GM23248 (cell line): ENCODE measurements at places on chromosomes 4 and X.

DNA sequence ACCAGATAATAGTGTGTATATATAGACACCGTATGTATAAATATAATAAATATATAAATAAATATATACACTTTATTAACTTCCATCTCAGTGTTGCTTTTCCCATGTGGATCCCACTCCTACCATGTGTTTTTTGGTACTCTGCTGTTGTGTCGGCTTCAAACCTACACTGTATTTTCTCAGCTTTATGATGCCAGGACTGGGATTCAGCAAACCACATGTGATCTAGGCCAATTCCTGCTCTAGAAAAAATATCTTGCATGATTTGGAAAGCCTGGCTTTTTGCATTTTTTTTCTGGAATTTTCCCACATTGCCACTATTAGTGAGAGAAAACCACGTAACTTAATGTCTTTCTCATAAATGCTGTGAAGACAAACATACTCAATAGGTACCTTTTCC, 55.8 kb downstream of the POLR2B start:
- DNase-seq = no peak

- no peak for DNase-seq
Measured at GRCh38 chr4:179664430-179665027, 2222.3 kb upstream of the AGA start.

GRCh38 chrX:155819525-155819924, 61.6 kb upstream of the VAMP7 start:
- peak; percentile 3 for DNase-seq

GRCh38 chr4:139554642-139554892, 1.5 kb downstream of the SETD7 start:
- DNase-seq = no peak

DNA sequence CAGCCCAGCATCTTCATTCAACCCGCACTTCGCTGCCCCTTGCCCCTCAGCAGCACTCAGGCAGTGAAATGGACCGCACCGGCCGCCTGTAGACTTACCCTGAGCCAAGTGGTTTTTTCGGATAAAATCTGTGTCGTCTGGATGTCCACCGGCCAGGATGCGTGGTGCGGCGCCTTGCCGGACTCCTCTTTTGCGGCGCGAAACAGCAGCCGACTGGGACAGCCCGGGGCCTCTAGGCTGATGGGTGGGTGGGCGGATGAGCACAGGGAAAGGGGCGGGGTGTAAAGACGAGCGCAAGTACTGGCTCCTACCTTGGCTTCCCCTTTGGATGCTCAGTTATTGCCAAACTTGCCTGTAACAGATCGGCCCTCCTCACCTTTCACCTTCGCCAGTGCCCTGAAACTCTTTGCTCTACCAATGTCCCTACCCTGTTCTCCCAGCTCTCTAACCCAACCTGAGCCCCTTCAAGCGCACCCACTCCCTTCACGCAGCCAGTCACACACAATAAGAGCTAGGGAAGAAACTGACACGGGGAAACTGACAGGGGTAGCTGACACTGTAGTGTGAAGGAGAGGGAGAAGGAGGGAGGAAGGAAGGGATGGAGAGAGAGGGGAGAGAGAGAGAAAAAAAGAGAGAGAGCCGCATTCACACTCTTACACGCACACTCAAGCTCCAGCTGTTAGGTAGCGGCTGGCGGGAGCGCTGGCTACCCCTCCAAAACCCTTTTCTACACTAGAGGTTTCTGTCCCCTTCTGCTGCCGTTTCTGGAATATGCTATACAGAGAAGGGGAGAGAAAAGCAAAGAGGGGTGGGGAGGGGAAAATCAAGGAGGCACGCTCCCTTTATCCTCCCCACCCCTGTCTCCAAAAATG, 559 bp downstream of the TRPC5 start:
- no peak for DNase-seq

- DNase-seq = no peak
Measured at GRCh38 chr4:36761607-36762006, 480.2 kb downstream of the DTHD1 start.

GRCh38 chr4:113968473-113968872, 11.0 kb downstream of the ARSJ start:
- no peak for DNase-seq

GRCh38 chr4:38855466-38855865, 1.2 kb downstream of the TLR6 start:
- no peak for DNase-seq

GRCh38 chr4:141090473-141090872, 42.8 kb downstream of the RNF150 start:
- DNase-seq = no peak

GRCh38 chrX:97876697-97877407, 993.1 kb downstream of the RPA4 start:
- peak; percentile 9 for DNase-seq

- DNase-seq = no peak
Measured at GRCh38 chrX:29308726-29309125, 721.5 kb downstream of the IL1RAPL1 start.

DNA sequence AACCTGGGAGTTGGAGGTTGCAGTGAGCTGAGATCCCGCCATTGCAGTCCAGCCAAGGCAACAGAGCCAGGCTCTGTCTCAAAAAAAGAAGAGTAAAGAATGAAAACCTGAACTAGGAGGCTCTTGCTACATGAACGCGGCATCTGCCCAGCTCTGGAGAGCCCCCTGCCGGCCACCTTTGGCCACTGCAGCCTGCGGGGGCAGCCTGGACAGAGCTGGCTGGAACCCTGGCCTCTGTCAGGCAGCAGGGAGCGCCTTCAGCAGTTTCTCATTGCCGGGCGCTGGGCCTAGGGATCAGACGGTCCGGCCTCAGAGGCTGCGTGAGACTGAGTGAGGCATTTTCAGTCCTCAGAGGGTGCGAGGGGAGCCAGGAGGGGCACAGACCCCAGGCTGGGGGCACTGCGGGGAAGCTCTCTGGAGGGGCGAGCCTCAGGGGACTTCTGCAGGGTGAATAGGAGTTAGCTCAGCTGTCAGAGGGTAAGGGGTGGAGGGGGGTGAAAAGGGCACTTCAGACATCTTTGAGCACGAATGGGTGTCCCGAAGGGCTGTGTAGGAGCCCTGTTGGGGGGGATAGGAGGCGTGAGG, 17.5 kb downstream of the DOK7 start:
- peak; percentile 80 for DNase-seq

- no peak for DNase-seq
Measured at GRCh38 chr4:147913137-147913536, 181.2 kb downstream of the ARHGAP10 start.

DNA sequence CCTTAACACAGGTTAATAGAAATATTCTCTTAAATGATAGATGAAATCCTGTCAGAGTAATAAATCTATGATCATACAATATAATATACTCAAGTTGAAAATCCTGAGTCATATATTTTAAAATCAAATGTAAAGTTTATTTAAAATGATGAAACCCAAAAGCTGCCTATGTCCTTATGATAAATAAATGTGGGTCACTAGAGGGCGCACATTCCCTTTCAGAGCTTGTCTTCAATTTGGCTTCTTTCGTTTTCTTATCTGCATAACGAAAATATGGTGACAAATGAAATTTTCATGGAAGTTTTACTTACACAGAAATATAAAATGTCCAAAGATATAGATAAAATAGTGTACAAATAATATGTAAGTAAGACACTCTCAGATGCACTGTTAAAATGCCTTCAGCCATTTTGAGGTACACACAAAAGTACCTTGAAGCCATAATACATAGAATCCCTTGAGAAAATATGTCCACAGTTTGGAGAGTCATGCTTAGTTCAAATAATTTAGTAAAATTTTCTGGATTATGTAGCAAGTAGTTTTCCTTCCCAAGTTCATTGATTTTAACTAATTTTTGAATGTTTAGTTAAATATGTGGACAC, 680.4 kb downstream of the DMD start:
- DNase-seq = peak; percentile 49

GRCh38 chrX:47093248-47093647, 15.0 kb downstream of the RGN start:
- DNase-seq = peak; percentile 57
